Suppressor macrophage (primary cell): ENCODE measurements at places on chromosomes 11 and 22.

DNA sequence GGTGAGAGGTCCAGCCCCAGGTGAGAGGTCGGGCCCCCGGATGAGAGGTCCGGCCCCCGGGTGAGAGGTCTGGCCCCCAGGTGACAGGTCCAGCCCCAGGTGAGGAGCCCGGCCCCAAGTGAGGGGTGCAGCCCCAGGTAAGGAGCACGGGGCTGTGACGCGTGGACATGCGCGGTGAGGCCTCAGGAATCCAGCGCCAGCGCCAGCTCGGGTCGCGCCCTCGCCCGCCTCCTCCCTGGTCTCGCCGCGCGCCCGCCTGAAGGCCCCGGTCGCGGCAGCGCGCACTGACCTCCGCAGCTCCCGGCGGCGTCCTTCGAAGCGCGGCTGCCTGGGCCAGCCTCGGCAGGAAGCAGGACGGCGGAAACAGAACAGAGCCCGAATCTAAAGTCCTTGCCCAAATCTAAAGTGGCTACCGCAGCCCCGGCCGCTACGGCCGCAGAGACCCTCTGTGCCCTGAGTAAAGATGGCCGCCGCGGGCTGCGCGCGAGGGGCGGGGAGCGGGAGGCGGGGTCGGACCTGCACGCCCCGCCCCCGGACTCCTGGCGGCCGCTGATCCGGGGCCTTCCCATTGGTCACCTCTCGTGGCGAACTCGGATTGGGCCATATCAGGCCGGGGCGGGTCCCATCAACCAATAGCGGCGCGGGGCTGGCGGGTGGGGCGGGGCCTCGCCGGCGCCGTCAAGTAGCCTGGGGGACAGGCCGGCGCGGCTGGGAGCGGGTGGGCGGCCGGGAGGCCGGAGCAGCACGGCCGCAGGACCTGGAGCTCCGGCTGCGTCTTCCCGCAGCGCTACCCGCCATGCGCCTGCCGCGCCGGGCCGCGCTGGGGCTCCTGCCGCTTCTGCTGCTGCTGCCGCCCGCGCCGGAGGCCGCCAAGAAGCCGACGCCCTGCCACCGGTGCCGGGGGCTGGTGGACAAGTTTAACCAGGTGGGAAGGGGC, at the start of the genes ALG12 and CRELD2:
Gene ALG12, minus strand, starts transcription at position 465 of the 937 bp plus-strand sequence. CDS start 4,673 bp downstream, outside the sequence.
Gene CRELD2, plus strand, starts transcription at position 661 of the 937 bp plus-strand sequence. Its CDS starts 136 bp downstream, at position 797.
- peak; percentile 100 for DNase-seq

DNA sequence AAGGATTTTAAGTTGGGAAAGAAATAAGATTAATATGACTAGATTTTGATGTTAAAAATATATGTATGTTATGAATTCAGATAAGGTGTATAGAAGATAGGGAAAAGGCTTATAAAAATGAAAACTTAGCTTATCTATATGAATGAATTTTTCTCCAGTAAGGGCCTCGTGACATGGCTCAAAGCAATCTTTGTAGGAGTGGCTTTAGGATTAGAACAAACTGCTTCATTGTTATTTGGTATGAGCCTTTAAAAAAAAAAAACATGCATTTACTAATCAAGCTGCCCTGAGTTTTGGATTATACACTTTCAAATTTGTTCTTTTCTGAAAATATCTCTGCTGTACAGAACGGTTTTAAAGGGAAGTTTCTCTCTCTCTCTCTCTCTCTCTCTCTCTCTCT, 905.9 kb downstream of the OPCML start:
- no peak for DNase-seq

DNA sequence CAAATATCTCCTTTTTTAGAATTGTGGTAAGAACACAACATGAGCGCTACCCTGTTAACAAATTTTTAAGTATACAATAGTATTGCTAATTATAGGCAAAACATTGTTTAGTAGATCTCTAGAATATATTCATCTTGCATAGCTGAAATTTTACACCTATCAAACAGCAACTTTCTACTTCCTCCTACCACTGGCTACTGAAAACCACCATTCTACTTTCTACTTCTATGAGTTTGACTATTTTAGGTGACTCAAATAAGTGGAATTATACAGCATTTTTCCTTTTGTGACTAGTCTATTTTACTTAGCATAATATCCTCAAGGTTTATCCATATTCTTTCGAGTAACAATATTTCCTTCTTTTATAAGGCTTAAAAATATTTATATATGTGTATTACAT, 128.4 kb downstream of the FAM76B start:
- DNase-seq, result no peak

GRCh38 chr11:25876456-25876965, 455.4 kb upstream of the ANO3 start:
- DNase-seq, result no peak

DNA sequence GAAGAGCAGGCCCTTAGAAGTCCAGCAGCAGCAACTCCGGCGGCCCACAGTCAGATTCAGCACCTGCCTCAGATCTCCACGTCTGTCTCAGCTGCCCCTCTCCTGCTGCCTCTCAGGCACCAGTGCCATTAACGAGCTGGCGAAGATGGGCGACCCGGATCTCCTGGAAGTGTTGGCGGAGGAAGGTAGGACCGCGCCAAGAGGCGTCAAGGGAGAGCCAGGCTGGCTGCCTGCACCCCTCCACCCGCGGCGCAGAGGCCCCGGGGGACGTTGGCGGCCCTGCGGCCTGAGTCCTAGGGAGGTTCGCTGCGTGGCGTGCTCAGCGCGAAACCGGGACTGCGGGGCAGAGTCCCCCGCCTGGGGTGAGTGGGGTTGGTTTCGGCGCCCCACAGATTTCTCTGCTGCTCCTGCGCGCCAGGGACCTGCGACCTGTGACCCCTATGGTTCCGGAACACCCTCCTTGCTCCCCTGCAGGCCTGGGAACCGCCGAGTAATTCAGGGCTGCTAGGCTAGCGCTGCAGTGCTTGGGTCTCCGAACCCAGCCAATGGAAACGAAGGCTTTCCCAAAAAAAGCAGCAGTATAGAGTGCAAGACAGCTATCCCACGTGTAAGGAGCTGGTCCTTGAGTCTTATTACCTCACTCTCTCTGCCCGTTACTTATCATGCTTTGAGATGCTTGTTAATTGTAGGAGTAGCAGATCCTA, 615 bp downstream of the ANO5 start:
- DNase-seq, result peak; percentile 13

DNA sequence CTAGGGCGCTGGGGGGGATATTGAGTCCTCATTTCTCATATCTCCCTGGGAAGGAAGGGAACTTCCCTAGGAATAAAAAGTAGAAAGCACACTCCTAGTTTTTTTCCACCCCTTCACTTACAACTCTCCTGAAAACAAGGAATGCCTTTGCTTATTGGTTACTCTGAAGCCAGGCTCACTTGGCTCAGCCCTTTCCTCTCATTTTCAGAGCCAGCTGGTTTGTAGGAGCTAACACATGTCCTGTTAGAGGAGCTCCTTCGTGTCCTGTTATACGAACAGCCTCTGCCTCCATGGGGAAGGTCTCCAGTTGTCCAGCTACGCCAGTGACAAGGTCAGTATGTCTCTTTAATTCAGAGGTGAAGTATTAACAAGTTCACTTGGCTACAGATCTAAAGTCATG, 17.6 kb downstream of the ALKBH8 start:
- DNase-seq, result no peak

DNA sequence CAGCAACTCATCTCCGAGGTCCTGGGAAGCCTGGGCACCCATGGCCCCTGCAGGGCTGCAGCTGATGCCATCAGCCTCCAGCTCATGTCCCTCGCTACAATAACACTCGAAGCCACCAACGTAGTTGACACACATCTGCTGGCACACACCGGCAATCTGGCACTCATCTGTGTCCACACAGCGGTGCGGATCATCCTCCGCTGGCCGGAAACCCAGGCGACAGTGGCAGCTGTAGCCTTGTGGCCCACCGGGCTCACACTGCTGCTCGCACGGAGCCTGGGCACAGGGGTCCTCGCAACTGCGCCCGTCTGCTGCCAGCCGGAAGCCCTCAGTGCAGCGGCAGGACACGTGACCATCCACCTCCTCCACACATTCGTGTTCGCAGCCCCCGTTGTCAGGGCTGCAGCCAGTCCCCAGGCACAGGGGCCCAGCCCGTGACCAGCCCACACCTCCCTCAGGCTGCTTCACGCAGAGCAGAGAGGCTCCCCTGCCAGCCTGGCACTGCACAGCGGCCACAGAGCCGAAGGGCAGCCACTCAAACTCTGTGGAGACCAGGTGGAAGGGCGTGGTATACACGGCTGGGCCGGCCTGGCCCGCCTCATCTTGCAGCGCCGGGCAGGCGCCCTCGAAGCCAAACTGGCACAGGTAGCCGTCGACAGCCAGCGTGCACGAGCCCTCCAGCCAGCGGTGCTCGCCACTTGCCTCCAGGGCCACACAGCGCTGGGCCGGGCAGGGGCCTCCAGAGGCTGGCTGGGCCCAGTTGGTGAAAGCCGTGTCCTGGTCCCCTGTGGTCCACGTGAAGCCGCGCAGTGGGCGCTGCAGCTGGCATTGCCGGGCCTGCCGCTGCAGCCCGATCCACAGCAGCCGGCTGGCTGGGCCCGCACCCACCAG, 678 bp downstream of the CD248 start:
- DNase-seq, result no peak

GRCh38 chr22:49973018-49973961, 12.7 kb downstream of the PIM3 start:
- no peak for DNase-seq

- DNase-seq, result no peak
These were observed 69.3 kb upstream of the WNT7B start for GRCh38 chr22:46046299-46046685.
